Immature natural killer cell (primary cell): ENCODE measurements at places on chromosomes 5 and 9.
A peak's percentile ranks its signal among the peaks of the same experiment; 100 is the strongest.

DNA sequence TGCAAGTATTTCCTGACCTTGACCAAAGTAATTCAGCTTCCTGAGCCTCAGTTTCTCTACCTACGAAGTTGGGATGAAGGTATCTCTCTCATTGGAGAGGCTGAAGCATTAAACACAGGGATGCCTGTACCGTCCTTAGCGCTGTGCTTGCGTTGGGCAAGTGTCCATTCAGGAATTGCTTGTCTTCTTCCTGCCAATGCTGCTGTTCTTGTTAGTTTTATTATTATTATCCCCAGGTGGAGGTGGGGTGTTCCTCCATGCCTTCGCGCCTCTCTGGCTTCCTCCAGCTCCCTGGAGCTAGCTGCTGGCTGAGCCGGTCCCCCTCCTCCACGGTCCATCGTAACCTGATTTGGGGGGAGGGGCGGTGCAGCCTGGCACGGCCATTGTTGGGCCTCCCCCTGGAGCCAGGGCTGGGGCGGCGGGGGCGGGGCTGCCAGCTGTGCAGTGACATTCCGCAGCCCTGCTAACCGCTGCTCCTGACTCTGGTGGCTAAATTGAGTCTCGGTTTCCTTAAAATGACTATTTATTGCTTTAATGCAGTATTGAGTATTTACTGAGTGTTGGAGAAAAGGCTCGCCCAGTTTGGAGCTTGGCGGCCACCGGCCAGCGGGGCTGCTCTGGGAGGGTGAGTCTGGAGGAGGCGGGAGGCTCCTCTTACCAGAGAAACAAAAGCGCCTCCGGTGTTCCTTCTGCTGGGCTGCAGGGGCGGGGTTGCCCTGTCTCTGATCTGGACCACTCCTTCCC lies 51.3 kb downstream of the LMX1B start:
- no peak for DNase-seq

DNA sequence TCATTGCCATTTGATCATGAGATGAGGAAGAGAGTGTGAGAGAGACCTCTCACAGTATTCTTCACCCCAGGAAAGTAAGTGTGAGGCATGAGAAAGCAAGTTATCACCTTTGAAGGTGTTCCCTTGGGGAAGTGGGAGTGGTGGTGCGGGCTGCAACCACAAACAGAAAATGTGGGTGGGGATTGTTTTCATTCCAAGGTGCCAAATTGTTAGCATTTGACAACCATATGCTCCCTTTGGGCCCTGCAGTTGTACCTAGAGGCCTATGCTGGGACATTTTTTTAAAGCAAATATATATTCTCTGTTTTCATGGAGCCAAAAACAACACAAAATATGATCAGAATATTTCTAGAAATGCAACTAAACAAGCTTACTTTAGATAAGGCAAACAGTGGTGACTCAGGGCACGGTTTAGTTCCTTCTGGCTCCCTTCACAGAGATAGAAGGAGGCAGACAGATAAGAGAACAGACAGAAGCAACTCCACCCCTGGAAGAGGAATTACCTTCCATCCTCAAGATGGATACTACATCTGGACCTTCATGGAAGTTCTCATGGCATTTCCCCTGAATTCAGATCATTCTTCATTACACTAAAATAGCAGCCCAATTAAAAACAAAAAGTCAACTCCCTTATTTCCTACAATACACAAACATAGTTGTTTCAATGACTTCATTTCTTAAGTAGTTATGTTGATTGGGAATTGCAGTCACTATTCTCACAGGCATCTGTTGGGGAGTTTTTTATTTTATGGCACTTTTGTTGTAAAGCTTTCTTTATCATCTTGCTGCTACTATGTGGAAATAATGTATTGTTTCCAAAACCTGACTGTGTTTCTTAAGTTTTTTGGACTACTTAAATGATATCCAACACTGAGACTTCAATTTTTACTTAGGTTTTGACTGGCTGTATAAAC lies 416.6 kb downstream of the PLK2 start:
- peak; percentile 46 for DNase-seq

- peak; percentile 15 for DNase-seq
Measured at GRCh38 chr5:57499262-57500050, 16.8 kb upstream of the ACTBL2 start.

DNA sequence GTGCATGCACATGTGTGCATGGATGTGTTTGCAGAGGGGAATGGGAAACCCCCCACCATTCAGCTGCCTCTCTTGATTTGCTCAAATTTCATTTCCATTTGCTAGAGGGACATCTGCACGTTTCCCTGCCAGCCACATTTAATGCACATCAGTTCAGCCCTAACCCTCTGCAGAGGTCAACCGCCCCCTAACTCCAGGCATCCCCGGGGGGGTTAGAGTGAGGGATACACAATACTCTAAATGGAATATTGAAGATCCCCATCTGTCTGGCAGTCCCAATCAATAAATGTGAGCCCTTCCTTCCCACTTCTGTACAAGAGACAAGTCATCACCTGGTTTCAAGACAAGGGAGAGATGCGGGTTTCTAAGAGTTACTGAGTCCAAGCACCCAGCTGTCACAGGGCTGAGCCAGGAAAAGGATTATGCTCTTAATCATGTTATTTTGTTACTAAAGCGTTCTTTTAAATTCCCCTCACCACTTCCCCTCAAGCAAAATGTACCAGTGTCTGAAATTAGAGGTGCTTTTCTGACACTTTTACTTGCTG lies 134.1 kb downstream of the SEMA6A start:
- DNase-seq: no peak

GRCh38 chr9:93233033-93233432 lies 49.1 kb downstream of the WNK2 start:
- no peak for DNase-seq

DNA sequence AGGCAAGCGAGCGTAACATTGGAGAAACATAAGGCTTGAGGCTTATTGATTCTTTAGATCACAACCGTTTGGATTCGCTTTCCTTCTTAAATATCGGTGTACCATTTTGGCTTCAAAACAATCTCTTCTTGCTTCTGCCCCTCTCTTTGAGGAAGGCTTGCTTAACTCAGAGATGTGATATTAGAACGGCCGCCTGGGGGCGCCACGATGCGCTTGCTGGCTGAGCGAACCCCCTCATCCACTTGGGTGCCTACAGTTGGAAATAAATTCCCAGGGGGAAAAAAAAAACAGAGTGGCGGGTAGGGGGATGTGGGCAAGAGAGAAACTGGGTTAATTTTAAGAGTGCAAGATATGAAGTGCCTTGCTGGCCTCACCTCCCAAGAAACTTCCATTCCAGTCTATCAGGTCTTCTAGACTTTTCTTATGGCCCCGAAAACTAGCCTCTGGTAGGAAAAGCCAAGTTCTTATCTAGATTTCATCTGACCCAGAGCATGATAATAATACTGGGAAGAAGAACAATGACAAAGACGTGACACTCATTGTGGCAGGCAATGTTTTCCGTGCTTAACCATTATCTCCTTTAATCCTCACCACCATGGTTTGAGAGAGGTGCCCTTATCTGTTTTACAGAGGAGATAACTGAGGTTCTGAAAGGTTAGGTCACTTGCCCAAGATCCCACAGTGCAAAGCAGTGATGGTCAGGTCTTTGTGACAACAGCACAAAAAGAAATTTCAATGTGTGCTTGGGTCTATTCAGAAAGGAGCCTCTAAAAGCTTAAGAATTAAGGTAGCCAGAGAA lies 115.8 kb downstream of the DPYSL3 start:
- DNase-seq: no peak

DNA sequence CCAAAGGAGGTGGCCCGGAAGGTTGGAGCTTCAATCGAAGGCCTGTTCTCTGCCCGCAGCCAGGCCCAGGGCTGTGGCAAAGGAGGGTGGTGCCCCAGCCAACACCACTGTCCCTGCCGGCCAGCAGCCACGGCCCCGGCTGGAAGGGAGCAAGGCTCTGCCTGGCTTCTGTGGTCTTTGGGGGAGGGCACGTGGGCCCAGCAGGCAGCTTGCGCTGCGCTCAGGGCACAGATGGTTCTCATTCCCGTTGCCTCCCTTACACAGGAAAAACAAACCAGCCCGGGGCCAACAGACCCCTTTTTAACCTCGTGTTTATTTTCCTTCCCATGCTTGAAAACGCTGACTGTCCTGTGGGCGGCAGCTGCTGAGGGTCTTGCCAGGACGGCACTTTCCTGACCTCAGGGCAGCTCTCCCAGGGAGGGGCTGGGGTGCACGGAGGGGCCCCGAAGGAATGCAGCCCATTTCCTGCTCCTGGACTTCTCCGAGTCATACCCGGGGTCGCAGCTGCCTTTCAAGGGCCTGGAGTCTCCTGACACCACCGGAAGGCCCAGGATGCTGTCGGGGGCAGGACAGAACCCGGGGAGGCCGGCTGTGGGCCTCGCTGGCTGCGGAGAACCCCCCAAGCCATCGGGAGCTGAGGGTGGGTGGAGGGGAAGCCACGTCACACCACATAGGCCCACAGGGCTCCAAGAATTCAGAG lies 1.1 kb upstream of the GPSM1 start:
- DNase-seq: no peak

DNA sequence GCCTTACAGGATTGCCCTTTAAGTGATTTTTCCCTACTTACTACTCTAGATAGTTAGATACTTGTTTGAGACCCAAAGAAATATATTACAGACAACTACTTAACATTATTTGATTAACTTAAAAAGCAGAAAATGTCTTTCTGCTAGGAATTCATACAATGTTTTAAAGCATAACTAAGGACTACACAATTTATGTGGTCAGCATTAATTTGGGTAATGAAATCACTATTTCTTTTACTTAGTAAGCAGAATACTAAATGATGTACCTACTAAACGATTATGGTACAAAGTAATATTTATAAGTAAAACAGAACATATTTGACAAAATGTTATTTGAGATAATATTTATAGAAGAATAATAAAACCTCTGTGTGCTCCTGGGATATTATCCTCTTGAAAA lies 371.9 kb upstream of the ARRDC3 start:
- DNase-seq: no peak

- peak; percentile 32 for DNase-seq
Measured at GRCh38 chr5:79236362-79236969, 535 bp downstream of the JMY start.

- no peak for DNase-seq
Measured at GRCh38 chr5:98772415-98773213, 849 bp upstream of the RGMB start.

DNA sequence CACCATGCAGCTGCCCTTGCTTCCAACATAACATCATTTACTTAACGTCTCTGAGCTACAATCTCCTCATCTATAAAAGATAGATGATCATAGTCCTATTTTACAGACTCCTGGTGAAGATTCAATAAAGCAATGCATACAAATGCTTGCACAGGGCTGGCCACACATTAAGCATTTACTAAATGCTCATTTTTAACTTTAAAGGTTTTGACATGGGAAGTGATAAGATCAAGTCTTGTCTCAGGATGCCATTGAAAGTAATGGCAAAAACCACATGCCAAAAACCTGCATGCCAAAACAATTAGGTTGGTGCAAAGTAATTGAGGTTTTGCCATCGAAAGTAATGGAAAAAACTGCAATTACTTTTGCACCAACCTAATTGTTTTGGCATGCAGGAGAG lies 181.2 kb upstream of the ADRA1B start:
- DNase-seq: no peak
